ENCODE measurements at places on chromosomes 16 and 17.

DNA sequence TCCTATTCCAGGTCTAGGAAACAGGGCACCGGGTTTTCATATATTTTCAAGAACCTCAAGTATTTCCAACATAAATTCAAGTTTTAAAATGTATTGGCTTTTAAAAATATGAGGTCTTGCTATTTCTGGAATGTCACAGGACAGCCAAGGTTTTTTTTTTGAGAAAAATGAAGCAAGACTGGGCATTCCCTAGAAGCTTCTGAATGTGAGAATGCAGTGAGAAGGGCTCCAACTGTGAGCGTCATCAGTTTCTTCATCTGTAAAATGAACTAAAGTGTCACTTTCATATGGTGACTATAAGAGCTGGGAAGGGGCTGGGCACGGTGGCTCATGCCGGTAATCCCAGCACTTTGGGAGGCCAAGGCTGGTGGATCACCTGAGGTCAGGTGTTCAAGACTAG is 455.8 kb upstream of the MAF start:
- DNase-seq: no peak

DNA sequence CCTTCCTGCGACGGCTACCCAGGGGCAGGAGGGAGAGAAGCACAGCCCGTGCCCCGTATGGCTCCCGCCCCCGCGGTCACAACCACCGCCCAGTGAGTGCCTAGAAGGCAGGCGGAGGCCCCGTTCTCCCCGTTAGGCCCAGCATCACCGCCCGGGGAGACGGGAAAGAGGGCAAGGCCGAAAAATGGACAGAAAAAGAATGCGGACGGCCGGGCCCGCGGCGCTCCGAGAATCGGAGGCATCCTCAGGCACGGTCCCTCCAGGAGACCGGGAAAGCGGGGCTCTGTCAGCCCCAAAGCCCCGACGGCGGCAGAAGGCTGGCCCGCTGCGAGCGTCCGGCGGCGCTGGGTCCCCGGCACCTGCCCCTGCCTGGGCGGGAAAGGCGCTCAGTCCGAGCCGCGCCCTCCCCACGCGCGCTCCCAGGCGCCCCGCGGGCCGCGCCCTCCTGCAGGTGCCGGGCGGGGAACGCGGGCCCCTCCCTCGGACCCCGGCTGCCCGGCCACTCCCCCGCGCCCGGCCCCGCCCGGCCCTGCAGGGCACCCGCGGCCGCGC is 407 bp downstream of the MCRIP1 start:
- DNase-seq: peak; percentile 52

GRCh38 chr16:75614066-75614897 is 8.8 kb downstream of the ADAT1 start:
- DNase-seq: no peak

GRCh38 chr17:48484850-48485249 is 46.0 kb downstream of the HOXB1 start:
- DNase-seq: peak; percentile 70

DNA sequence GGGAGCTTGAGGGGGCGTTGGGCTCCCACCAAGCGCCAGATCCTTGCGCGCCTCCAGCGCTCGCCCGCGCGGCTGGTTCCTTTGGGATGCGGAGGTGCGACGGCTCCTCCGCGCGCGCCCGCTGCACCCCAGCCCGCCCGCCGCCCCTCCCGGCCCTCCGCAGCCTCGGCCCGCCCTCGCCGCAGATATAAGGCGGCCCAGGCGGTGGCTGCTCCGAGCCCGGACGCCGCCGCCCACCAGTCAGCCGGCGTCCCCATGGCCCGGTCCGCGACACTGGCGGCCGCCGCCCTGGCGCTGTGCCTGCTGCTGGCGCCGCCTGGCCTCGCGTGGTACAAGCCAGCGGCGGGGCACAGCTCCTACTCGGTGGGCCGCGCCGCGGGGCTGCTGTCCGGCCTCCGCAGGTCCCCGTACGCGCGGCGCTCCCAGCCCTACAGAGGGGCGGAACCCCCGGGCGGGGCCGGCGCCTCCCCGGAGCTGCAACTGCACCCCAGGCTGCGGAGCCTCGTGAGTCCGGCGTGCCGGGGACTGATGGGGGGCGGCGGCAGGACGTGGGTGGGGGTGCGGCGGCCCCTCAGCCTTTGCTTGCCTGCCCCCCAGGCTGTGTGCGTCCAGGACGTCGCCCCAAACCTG is at the start of gene NPB:
Gene NPB (plus strand): TSS at position 216 of the 630 bp plus-strand sequence. CDS start 40 bp downstream, at position 256.
- peak; percentile 57 for DNase-seq

Data from hematopoietic multipotent progenitor cell treated with erythropoietin and hydrocortisone succinate and interleukin-3 and kit ligand, for 8 days (in vitro differentiated cells).